Activated T-helper 17 cell treated with anti-CD3 and anti-CD28 coated beads, Interleukin-2, amount 50 U/mL, for 72 hours (primary cell): ENCODE measurements at places on chromosomes 7 and 10. TPM values are rescaled to one million over a fixed set of nuclear protein-coding genes. Genes with fewer than 3 reads are reported as not detected.

LHFPL3 gene
- not detected for total RNA-seq

LMOD2 gene
- not detected for total RNA-seq

ABCC2 gene
- total RNA-seq: 2.4 TPM

TNS3 gene
- total RNA-seq: 0.71 TPM

NCF1 gene
- total RNA-seq: 2.2 TPM

DMTF1 gene
- 114 TPM for total RNA-seq

AGR2 gene
- total RNA-seq: not detected

RNF32 gene
- total RNA-seq: 2.0 TPM

SLC26A5 gene
- total RNA-seq: not detected

C10orf88 gene
- total RNA-seq: 13.3 TPM

NKX1-2 gene
- total RNA-seq: not detected

GATA3 gene
- total RNA-seq: 14.2 TPM

CWF19L1 gene
- total RNA-seq: 46.9 TPM

PRKAR2B gene
- 0.95 TPM for total RNA-seq

DLX6 gene
- not detected for total RNA-seq

TTYH3 gene
- 17.9 TPM for total RNA-seq

IGFBP1 gene
- total RNA-seq: not detected

TMEM176B gene
- not detected for total RNA-seq

SPDYE3 gene
- not detected for total RNA-seq

ZNF277 gene
- total RNA-seq: 19.4 TPM

SPDYE2 gene
- total RNA-seq: not detected

DENND2A gene
- total RNA-seq: not detected

MMP21 gene
- not detected for total RNA-seq

SCART1 gene
- 7.2 TPM for total RNA-seq

MSS51 gene
- 7.3 TPM for total RNA-seq

HGF gene
- not detected for total RNA-seq

STEAP4 gene
- total RNA-seq: not detected

CFAP70 gene
- 0.74 TPM for total RNA-seq

IDI1 gene
- total RNA-seq: 59.0 TPM

MSMB gene
- total RNA-seq: not detected

CYP26C1 gene
- not detected for total RNA-seq

ANKRD30A gene
- not detected for total RNA-seq

TMEM236 gene
- 0.30 TPM for total RNA-seq

FOXP2 gene
- total RNA-seq: not detected

SMARCD3 gene
- 11.8 TPM for total RNA-seq

MYL10 gene
- total RNA-seq: not detected

ITGB8 gene
- total RNA-seq: 0.05 TPM

MYO1G gene
- 649 TPM for total RNA-seq

RGR gene
- not detected for total RNA-seq

CHST15 gene
- total RNA-seq: 0.56 TPM

CNNM1 gene
- total RNA-seq: 0.61 TPM
